ENCODE measurements at places on chromosomes 11 and 22.
A peak's percentile ranks its signal among the peaks of the same experiment; 100 is the strongest.

DNA sequence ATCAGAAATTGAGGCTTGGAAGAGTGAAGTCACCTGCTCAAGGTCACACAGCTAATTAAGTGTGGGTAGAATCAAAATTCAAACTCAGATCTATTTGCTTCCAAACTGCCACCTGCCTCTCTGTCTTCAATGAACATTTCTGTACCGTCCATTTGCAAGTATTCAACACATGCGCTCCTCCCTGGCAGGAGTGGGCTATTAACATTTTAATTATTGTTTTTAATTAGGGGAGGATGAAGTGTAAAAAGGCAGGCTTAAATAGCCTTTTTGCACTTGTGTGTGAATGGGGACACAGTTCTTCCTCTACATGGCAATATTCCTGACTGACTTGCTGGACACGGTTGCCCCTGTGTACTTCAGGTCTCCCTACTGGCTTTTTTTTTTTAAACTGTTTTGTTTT lies 114.4 kb upstream of the NARS2 start:
- no peak for DNase-seq

GRCh38 chr11:61714916-61715315 lies 34.7 kb downstream of the DAGLA start:
- no peak for DNase-seq

- DNase-seq: no peak
Observed at GRCh38 chr22:34067031-34067430, 146.8 kb upstream of the LARGE1 start.

DNA sequence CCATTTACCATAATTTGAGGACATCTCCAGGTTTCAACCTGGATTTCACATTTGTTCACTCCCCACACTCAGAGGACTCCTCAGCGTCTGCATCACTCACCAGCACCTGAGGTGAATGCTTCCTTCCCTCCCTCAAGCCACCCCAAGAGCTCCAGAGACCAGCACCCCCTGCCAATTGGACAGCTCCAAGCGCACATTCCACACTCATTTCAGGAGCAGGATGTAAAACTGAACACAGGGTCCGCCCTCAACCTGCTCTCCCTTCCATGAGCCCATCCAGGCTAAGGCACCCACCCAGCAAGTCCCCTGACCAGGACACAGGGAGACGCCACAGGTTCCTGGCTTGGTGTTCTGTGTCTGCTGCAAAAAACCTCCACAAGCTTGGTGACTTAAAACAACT lies 3.9 kb downstream of the SCGB1D1 start:
- DNase-seq: no peak

DNA sequence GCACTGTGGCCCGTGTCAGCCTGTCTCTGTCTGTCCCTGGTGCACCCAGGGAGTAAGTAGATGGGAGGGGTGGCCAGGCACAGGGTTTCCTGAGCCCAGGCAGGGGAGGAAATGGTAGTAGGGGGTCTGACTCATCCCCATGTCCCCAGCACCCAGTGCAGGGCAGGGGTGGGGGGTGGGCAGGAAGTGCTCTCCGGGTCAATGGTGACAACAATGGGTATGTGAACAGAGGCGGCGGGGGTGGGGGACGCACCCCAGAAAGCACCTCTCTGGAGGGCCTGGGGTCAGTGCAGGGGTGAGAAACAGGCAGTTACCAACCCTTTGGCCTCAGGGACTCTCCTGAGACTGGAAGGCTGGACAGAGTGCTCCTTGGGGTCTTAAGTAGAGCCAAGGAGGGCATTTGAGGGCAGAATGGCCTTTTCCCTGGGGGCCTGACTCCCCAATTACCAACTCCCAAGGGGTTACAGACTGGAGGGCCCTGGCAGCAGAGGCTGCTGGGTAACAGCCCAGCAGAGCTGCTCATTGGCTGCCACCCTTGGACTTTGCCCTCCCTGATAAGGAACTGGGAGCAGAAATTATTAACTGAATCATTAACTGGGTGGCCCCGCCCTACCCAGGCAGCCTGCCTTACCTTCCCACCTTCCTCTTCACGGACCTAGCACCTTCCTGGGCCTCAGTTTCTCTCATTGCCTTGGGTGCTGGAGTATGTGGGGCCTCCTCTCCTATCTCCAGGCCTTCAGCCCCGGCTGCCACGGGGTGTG lies 4.2 kb downstream of the MYRF start:
- DNase-seq: peak; percentile 63

DNA sequence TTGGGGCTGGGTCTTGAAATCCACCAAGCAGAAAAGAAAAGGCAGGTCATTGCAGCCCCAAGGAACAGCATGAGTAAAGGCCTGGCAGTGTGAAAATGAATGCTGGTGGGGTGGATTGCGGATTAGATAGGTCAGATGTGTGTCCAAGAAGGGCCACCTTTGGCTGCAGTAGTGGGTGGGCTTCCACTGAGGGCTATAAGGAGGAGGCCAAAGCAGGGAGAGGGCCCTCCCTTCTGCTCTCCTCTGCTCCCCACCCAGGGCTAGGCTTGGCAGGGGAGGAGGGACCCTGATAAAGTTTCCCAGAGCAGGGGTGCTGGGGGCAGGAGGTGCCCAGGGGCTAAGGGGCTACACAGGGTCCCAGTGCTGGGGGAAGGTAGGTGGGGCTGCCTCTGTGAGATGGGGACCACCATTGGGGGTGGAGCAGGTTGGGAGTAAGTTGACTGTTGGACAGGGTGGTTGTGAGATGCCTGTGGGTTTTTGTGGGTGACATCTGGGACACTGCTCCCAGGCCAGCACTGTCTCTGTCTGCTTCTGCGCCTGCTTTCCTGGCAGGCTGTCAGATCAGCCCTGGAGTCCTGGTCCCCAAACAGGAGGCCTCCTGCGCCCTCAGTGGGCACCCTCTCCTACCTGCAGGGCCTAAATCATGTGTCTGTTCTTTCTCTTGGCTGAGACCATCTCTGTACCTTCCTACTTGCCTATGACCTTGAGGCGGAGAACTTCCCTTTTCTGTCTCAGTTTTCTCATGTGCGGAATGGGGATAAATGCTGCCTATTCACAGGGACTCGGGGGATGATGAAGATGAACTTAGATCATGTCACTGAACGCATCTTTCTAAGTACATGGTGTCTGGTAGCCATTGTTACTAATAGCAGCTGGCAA lies 1.9 kb downstream of the CAPN5 start:
- no peak for DNase-seq

DNA sequence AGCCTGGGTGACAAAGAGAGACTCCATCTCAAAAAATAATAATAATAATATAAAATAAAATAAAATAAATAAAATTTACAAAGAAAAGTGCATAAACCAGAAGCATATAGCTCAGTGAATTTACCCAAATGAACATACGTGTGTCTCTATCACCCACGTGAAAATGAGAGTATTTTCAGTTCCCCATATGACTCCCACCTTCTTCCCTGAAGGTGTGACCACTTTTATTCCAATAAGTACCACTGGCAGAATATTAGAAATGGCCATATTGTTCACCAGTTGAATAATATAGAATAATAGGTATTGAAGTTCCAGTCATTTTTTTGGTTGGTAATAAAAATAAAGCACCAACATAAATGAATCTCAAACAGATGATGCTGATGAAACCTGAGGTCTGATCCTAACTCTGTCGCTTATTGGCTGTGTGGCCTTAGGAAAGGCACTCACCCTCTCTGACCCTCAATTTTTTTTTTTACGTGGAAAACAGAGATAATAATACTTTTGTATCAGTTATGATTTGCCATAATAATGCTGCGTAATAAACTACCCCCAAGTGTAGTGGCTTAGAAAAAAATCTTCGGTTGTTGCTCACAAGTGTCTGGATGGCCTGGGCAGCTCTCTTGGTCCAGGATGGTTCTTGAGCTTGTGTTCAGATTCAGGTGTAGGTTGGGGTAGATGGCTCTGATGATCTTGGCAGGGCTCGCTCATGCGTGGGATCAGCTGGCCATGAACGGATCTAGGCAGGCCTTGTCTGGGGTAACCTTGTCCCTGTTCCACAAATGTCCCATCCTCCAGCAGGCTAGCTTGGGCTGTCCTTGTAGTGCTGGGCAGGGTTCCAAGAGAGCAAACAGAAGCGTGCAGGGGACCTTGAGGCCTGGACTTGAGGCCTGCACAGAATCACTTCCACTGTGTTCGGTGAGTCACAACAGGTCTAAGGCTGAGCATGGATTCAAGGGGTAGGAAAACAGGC lies 88.1 kb downstream of the MYO18B start:
- no peak for DNase-seq

DNA sequence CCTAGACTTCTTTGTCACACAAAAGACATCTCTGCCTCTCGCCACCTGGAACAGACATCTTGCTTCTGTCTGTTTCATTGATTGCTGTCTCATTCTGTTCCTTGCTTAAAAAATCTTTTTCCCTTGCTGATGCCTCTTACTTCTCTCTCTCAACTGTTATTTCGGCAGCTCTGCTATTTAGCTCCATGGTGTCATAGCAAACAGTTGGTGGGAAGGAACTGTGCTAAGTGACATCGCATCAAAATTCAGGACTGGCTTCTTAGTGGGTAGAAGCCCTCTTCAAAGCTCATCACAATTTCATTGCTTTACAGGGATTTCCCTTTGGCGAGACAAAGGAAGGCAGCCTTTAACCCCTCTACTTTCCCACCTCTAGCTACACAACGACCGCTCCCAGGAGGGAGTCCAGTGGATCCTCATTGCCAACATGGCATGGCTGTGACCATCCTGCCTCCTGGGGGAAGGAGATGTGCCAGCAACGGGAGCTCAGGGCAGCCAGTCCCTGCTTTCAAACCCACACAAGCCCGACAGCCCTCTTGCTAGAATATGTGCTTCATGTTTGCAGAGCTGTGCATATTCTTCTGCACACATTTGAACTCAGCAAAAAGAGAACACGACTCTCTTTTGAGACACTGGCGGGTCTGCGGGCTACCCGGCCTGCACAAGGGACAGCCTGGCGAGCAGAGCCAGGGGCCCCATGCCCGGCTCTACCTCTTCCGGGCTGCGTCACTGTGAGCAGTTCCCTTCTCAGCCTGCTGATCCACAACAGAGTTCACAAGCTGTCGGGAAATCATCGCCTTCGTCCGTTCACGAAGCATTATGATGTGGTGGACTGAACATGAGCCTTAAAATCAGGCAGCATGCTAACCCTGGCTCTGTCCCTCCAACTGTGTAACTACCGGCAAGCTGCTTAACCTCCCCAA lies 51.1 kb upstream of the JAM3 start:
- no peak for DNase-seq

GRCh38 chr11:6565988-6566703 lies 37.3 kb downstream of the RRP8 start:
- DNase-seq: no peak

- DNase-seq: no peak
Observed at GRCh38 chr11:58688789-58689503, 42.8 kb downstream of the GLYAT start.

DNA sequence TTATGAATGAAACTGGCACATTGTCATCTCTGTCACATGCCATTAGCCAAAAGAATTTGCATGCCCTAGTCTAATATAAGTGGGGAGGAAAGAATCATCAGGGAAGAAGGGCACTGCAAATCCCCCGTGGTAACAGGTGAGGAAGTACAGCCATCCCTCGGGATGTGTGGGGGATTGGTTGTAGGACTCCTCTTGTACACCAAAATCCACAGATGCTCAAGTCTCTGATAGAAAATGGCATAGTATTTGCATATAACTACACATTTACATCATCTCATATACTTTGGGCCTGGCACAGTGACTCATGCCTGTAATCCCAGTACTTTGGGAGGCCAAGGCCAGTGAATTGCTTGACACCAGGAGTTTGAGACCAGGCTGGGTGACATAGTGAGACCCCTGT lies 109.7 kb downstream of the HIPK3 start:
- DNase-seq: no peak

DNA sequence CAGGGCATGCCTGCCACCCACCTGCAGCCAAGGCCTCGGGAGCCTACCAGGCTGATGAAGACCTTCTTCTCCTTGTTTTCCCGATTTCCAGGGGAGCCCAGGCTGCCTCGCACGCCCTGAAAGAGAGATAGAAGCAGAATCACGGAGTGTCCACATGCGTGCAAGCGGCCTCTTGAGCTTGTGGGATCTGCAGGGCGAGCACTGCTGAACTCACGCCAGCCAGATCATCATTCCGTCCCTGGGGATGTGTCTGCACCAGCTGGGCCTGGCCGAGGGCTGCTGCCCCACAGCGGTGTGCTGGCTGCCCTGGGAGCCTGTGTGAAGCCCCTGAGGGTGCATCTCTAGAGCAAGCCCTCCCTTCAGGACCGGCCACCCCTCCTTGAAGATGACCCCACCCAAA lies 17.9 kb downstream of the USH1C start:
- no peak for DNase-seq

DNA sequence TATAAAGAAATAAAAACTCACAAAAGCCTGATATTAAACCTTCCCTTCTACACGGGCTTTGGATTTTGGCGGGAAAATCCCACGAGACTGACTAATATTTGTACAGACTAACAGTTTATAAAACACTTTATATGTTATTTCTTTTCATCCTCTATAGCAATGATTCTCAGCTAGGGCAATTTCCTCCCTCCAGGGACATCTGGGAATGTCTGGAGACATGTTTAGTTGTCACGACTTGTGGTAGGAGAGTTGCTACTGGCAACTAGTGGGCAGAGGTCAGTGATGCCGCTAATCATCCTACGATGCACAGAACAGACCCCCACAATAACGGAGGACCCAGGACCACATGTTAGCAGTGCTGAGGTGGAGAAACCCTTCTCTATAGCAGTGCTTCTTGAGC lies 304.8 kb upstream of the PITPNB start:
- DNase-seq: no peak

DNA sequence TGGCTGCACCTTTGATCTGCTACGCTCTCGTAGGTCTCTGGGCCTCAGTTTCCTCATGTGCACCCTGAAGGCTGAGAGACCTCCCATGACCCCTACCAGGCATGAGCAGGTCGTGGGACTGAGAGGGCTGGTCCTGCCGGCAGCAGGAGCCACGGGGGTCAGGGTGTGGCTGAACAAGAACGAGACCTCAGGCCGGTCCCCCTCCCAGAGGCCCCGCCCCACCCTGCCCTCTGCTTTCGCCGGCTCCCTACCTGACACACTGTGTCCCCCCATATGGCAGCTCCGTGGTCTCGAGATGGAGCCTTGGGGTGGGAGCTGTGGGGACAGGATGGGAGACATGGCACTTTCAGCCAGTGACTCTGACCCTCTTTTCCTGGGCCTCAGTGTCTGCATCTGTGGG lies 40.6 kb downstream of the CDKN1C start:
- no peak for DNase-seq

DNA sequence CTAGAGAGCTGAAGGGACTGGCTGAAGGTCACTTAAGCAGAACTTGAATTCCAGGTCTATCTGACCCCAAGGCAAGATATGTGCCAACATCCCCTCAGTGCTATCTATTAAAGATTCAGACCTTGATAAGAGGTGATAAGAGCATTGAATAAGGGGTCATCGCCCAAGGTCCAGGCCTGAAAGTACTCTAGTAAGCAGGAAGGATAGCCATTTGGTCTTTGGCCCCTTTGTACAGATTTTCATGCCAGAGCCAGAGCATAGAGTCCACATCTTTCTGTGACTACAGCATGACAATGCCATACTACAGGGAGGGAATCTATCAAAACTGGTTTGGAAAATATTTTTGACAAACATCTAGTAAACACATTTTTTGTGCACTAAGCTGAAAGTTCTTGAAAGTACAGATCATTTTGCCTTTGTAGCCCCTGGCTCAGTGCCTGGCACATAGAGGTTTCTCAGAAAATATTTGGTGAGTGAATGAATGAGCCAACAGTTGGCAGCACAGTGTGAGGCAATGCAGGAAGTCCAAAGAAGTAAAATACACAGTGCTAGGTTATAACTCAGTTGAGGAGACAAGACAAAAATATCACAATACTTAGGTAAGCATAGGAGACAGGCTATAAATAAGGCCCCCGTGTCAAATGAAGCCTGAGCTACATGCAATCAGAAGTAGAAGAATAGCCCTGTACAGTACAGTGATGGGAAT lies 15.1 kb upstream of the RRAS2 start:
- peak; percentile 23 for DNase-seq

- no peak for DNase-seq
Observed at GRCh38 chr22:27669798-27670599, 131.6 kb downstream of the MN1 start.

- DNase-seq: peak; percentile 8
Observed at GRCh38 chr11:102177974-102178631, 67.9 kb downstream of the YAP1 start.
